ENCODE measurements at places on chromosomes 3 and 15. TPM values are rescaled to one million over a fixed set of nuclear protein-coding genes. Genes with fewer than 3 reads are reported as not detected.

Gene P2RY1
- 8.6 TPM for total RNA-seq

DNA sequence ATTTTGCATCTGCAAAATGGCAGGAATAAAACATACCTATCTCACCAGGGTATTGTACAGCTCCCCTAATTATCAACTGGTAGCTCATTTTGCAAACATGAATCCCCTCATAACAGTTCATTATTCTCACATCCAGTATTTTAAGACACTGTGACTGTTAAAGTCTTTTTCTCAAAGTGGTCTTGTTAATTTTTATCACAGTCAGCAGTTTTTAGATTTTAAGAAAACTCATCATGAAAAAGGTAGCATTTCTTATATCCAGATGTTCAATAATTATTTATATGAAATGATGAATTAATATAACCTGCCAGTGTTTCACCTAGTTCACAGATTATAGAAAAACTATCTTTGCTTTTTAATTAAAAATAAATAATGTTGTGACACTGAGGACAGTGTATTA lies 354.9 kb upstream of the ARL6 start:
- H3K4me3 ChIP-seq = no peak overlapping the region
- no peak overlapping the region for H3K27ac ChIP-seq
- no peak for DNase-seq
- no peaks in the 10 kb centered on the region for H3K36me3 ChIP-seq
- no peaks in the 10 kb centered on the region for H3K4me1 ChIP-seq
- H3K27me3 ChIP-seq = no peaks in the 10 kb centered on the region

DNA sequence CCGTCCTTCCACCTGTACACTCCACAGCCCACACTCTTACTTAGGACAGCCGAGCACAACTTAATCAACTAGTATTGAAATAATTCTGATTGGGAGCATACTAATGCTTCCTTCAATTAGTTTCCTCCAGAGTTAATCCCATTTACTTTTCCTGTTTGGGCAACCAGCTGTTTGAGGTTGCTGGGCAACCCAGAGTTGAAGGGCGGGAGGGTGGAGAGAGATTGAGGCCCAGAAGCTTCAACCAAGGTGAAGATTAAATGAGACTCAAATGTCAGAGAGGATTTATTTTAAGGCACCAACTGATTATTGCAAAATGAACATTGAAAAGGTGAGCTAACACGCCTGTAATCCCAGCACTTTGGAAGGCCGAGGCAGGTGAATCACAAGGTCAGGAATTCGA lies 428.5 kb upstream of the SEMA6D start:
- no peak overlapping the region for H3K4me3 ChIP-seq
- no peak overlapping the region for H3K27ac ChIP-seq
- no peaks in the 10 kb centered on the region for H3K36me3 ChIP-seq

Gene RLBP1
- 6.3 TPM for total RNA-seq

DNA sequence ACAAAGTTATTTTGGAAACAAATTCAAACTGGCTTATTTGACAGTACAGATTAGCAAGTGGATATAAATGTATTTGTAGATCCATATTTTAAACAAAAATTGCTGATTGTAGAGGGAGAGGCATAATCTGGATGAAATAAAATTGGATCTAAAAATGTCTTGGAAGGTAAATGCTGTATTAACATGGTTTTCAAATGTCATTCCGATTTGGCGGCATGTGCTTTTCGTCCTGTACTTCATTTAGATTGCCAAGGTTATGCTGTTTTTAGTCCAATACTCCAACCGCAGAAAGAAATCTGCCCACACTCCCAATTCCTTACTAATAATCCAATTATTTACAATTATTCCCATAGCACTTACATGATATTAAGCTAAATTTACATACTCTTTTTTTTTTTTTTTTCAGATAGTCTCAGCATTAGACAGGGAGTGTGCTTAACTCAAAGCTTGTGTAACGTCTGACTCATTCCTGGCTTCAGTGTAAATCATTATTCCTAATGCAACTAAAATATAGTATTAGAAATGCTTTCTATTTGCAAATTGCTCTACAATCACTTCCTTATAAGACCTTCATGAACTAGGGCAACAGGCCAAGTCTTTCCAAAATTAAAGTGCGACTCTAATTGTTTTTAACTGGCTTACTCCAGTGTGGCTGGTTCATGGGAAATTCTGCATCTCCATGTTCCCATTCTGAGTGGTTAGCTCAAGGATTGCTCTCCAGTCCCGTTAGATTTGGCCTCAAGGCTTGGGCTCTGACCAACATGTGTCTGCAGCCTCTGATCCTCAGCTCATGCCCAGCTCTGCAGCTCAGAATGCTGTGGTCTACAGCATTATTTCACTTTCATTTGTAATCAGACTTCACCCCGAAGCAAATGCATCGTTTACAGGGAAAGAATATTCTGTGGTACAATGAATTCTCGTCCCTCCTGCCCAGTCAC lies 103.9 kb downstream of the FBN1 start:
- no peaks in the 10 kb centered on the region for H3K36me3 ChIP-seq
- H3K4me3 ChIP-seq = no peak overlapping the region
- no peak for DNase-seq

DNA sequence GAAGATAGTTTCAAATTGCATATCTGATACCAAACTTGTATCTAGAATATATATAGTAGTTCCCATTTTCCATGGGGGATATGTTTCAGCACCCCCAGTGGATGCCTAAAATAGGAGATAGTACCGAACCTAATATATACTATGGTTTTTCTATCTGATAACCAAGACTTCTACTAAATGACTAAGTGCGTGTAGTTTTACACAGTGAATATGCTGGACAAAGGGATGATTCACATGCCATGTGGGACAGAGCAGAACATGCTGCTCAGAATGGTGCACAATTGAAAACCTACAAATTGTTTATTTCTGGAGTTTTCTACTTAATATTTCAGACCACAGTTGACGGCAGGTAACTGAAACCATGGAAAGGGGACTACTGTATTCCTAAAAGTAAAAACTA lies 73.4 kb upstream of the TP63 start:
- H3K4me1 ChIP-seq = no peaks in the 10 kb centered on the region
- H3K4me3 ChIP-seq = no peak overlapping the region
- no peak for DNase-seq
- H3K27ac ChIP-seq = no peak overlapping the region
- H3K27me3 ChIP-seq = no peaks in the 10 kb centered on the region

GRCh38 chr3:43609406-43609805 lies 12.4 kb downstream of the ANO10 start:
- H3K4me3 ChIP-seq = no peak overlapping the region
- H3K27ac ChIP-seq = no peak overlapping the region
- peaks cover 5% of the 10 kb centered on the region for H3K36me3 ChIP-seq
- H3K4me1 ChIP-seq = peaks cover 10% of the 10 kb centered on the region
- DNase-seq = no peak
- no peaks in the 10 kb centered on the region for H3K27me3 ChIP-seq

Gene FRMD4B
- 18.5 TPM for total RNA-seq

- H3K4me3 ChIP-seq = no peak overlapping the region
- H3K4me1 ChIP-seq = peaks cover 11% of the 10 kb centered on the region
- H3K27me3 ChIP-seq = no peaks in the 10 kb centered on the region
Measured at GRCh38 chr3:27544372-27544865, 60.2 kb upstream of the SLC4A7 start.

Gene COL7A1
- total RNA-seq = 28.7 TPM

Gene ERICH6
- 0.40 TPM for total RNA-seq

DNA sequence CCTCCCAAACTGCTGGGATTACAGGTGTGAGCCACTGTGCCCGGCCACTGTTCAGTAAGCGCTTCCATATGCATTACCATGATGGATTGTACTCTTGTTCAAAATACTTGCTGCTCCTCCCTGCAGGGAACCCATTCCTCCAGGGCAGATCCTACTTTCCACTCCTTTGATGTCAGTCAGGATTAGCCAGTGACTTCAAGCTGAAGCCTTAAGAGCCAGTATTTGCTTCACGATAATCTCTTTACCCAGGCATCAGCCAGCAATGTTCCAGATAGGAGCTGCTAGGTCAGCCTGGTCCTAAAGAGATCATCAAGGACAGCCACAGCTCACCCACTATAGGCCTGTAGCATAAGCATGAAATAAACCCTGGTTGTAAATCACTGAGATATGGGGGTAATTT lies 96.5 kb upstream of the UBE2E2 start:
- H3K27me3 ChIP-seq = no peaks in the 10 kb centered on the region
- DNase-seq = no peak
- no peak overlapping the region for H3K27ac ChIP-seq
- no peak overlapping the region for H3K4me3 ChIP-seq
- no peaks in the 10 kb centered on the region for H3K4me1 ChIP-seq

DNA sequence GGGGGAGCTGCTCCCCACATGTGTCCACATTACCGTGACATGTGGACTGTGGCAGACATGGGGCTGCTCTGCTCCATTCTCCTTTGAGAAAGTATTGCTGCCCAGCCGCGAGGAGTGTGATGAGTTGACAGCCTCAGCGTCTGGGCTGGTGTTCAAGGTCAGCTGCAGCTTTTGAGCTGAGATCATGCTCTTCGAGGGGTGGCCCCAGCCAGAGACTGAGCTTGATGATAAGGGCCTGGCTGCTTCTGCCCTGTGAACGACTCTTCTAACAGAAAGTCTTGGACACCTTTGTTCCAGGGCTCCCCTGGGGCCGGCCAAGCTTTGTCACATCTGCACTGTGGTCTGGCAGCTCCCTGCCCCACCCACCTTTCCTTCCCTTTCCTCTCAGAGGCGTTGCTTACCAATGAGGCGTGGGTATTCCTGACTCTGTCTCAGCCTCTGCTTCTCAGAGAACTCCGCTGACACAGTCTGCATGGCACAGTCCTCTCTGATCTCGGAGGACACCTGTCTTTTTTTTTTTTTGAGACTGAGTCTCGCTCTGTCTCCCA lies 86.6 kb downstream of the CHRD start:
- H3K36me3 ChIP-seq = no peaks in the 10 kb centered on the region
- no peaks in the 10 kb centered on the region for H3K4me1 ChIP-seq
- no peak overlapping the region for H3K27ac ChIP-seq
- no peak for DNase-seq
- H3K4me3 ChIP-seq = no peak overlapping the region

Gene FBXO40
- total RNA-seq = not detected

DNA sequence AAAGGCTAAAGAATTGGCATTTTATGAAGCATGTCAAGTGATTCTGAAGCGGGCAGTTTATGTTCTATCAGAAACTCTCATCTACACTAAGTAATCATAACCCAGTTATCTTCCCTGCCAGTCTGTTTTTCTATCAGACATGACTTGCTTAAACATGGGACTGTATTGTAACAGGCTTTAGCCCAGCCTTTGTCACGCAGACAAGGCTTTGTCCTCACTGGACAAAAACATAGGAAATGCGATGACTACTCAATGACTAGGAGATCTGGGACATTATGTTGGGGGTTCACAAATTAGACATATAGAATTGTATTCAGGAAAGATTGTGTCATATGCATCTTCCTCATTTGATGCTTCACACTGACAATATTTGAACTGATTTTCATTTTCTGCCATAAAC lies 115.5 kb downstream of the GADL1 start:
- H3K4me3 ChIP-seq = no peak overlapping the region
- no peak overlapping the region for H3K27ac ChIP-seq

Gene MYO5A
- total RNA-seq = 27.1 TPM

DNA sequence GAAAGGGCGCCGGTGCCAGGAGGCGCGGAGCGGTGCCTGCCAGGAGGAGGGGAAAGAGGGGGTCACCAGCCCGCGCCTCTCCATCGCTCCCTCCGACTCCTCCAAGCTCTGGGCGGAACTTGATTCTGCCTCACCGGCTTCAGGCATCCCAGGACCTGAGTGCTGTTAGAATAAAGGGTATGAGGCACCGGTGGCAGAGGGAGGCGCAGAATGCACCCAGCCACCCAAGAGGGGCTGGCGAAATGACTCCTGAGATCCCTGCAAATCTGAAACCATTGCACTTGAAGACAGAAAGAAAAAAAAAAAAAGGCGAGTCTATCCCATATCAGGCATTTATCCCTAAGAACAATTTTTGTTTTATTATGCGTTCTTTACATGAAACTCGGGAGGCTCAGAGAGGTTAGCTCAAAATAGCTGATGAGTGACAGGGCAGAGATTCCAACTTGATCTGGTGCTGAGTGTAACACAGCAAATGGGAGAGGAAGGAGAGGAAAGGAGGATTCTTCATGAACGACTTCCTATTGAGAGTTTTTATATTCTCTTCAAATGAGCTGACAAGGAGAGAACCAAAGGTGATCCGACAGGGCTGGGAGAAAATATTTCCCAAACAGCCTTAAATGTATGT lies 157.0 kb upstream of the FRMD4B start:
- no peak for DNase-seq
- H3K36me3 ChIP-seq = no peaks in the 10 kb centered on the region
- peaks cover 41% of the 10 kb centered on the region for H3K27me3 ChIP-seq
- H3K4me1 ChIP-seq = peaks cover 16% of the 10 kb centered on the region
- H3K27ac ChIP-seq = no peak overlapping the region

DNA sequence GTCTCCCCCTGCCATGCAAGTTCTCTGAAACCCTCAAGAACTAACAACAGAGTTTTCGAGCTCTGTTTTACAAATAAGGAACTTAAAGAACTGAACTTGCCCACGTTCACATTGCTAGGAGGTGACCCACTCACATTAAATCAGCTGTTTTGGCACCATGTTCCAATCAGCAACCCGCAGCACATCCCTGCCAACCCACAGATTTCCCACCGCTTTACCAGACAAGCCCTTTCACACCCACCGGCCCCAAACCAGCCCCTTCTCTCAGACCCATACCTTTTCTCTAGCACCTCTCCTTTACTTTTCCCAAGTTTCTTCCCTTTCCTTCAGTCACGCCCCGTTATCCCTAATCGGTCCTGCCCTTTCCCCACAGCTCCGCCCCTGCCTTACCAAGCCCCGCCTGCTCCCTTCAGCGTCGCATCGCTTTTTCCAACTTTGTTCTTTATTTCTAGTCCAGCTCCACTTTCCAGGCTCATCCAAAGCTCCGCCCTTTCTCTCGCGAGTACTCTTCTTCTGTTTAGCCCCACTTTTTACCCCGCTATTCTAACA lies 804 bp upstream of the BRPF1 start:
- no peak for DNase-seq
- H3K4me1 ChIP-seq = peaks cover 23% of the 10 kb centered on the region
- peak overlapping the region; percentile 30 for H3K27ac ChIP-seq
- H3K27me3 ChIP-seq = peaks cover 26% of the 10 kb centered on the region
- H3K4me3 ChIP-seq = peak overlapping the region; percentile 95

DNA sequence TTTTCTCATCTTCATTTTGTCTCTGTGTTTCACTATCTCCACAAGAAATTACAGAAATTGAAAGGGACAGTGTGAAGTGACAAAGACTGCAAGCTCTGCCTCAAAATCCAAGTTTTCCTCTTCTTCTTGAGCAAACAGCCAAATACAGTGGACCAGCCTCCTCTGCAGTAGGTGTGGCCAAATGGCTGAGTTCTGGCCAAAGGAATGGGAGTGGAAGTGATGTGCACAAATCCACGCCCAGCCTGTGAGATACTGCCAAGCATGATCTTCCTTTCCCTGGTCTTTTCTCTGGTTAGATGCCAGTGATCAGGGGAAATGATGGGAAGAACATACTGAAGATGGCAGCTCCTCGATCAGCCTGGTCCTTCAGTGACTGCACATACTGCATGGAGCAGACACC lies 111.0 kb upstream of the CPNE4 start:
- no peak for DNase-seq
- no peak overlapping the region for H3K4me3 ChIP-seq
- H3K27ac ChIP-seq = no peak overlapping the region
- no peaks in the 10 kb centered on the region for H3K36me3 ChIP-seq
- peaks cover 33% of the 10 kb centered on the region for H3K27me3 ChIP-seq

Gene IL5RA
- total RNA-seq = not detected

Gene PARP15
- total RNA-seq = not detected

Gene TMEM158
- 10.6 TPM for total RNA-seq

Gene SNURF
- 12.1 TPM for total RNA-seq

All from neural crest cell (in vitro differentiated cells).